ENCODE measurements at places on chromosomes 4 and X.

GRCh38 chr4:105293360-105293759 is 146.7 kb downstream of the TET2 start:
- DNase-seq, result no peak

GRCh38 chr4:83240379-83240875 is 44.2 kb downstream of the COQ2 start:
- no peak for DNase-seq

GRCh38 chr4:154349829-154350228 is 141.8 kb downstream of the DCHS2 start:
- DNase-seq, result no peak

GRCh38 chrX:136146614-136147314 is 569 bp upstream of the FHL1 start:
- no peak for DNase-seq

- no peak for DNase-seq
These were observed 96.3 kb upstream of the ADAMTS3 start for GRCh38 chr4:72665171-72665968.

GRCh38 chr4:189121336-189121735 is 819.3 kb upstream of the FRG1 start:
- DNase-seq, result no peak

DNA sequence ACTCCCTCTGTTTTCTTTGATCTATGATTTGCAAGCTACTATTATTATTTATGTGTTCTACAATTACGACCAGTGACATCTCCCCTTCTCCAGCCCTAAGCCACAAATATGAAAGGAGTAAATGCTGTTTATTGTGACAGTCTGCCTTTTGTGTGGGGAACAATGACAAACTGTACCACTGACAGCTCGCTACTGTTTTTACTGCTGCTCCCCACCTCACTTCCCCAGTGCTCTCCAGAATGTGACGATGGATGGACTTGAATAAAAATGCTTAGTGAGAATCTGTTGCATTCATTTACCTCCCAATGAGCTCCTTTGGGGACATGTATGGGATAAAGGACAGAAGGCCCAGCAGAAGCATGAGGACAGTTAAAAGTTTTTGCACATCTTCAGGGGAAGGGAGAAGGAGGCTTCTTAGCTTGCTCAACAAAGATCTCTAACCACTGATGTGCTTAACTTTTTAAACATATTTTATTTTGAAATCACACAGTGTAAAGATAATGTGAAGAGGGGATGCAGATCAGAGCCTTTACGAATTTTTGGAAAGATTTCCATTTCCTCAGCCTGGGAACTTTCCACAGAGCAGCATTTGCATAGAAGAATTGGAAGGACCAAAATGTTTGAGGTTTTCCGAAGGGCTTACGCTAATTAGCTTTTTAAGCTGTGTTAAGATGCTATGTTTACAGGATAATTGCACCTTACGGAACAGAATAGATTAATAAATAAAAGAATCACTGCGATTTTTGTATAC is 485.1 kb upstream of the TENM3 start:
- DNase-seq, result no peak

DNA sequence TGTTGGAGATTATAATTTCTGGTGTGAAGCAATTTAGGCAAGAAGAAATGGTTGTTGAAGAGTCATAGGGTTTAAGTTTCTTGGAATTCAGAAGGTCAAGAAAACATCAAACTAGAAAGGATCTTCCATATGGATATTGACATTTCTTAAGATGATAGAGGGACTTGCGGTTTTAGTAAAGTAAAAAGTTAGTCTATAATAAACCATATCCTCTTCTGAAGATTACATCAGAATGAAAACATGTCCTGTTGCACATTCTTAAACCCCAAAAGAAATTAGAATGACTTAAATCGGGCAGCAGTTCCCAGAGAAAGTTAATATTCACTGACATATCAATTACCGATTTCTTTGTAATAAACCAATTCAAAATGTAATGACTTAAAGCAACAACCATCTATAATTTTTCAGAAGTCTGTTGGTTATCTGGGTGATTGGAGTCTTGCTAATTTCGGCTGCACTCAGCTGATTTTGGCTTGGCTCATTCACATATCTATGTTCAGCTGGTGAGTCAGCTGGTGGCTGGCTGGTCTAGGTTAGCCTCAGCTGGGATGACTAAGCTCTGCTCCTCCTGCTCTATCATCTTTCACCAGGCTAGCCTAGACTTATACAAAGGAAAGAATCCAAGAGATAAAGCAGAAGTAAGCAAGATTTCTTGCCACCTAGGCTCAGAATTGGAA is 24.4 kb upstream of the DYNLT3 start:
- DNase-seq, result peak; percentile 94

DNA sequence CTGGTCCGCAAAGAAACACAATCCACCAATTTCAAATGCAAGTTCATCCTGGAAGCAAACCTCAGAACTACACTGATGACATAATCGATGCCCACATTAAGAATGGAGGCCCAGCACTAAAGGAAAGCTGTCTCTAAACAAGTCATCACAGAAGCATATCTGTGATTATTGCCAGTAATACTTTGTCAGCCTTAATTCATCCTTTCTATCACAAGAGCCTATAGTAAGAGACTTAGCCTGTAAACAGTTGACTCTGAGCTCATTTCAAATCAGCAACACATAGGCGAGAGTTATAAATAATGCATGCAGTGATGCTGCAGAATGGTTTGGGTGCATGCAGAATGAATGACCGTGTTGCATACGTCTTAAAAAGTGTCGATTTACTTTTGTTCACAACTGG is 105.9 kb upstream of the ZFP42 start:
- DNase-seq, result no peak

DNA sequence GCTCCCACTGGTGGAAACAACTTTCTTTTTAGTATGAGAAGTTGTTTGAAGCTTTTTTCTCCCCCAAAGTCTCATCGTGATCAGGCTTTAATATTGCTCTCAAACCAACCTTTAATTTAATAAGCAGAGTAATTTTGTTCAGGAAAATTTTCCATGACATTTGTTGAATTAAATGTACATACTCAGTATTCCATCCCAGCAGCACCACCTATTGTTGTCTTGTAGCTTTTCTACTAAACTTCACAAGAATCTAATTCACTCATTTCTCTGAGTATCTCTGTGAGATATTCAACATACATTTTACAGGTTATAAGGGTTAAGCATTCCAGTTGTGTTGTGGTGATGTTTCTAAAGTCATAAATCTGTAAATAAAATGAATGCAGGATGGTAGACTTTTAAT is 218.3 kb upstream of the HAND2 start:
- DNase-seq, result no peak

DNA sequence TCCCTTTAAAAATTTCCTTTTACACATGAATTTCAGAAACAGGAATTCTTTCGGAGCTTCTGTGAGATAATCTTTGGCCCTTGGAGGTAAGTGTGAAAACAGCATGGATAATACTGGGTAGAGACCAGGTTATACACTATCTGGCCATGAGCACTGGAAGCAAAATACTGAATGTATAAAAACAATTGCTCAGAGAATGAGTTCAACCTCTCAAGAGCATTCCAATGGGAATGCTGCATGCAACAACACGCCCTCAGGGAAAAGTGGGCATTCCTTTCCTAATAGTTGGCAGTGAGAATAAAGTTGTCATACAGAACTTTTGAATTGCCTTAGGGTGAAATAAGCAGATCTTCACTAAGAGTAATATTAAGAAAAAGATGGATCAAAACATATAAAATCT is 574.8 kb upstream of the DIPK2B start:
- DNase-seq, result peak; percentile 79
